ENCODE measurements at places on chromosomes 16 and 17.

DNA sequence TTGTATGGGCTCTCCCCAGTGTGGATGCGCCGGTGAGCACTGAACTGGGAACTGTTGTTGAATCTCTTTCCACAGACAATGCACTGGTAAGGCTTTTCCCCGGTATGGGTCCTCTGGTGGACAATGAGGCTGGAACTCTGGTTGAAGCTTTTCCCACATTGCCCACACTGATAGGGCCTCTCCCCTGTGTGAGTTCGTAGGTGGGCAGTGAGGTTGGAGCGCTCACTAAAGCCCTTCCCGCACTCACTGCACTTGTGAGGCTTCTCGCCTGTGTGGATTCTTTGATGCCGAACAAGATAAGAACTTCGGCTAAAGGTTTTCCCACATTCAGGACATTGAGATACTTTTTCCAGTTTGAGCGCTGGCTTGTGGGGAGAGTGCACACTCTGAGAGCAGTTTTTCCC, 17.8 kb downstream of the ZSCAN32 start:
- no peak for DNase-seq

GRCh38 chr17:61116577-61116976, 283.1 kb upstream of the TBX2 start:
- DNase-seq = no peak

DNA sequence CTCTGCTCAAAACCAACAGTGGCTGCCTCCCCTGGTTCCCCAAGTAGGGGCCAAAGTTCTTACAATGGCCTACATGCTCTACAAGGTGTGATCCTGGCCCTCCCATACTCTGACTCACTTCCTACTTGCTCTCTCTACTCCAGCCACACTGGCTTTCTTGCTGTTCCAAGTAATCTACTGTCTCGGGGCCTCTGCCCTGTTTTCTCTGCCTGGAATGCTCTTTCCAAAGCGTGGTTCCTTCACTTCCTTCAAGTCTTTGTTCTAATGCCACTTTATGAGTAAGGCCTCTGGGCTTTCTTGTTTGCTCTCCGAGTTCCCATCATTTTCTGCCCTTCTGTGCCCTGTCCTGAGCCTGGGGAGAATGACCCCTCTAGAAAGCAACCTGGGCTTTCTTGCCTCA, 4.1 kb upstream of the CDH3 start:
- DNase-seq = no peak

DNA sequence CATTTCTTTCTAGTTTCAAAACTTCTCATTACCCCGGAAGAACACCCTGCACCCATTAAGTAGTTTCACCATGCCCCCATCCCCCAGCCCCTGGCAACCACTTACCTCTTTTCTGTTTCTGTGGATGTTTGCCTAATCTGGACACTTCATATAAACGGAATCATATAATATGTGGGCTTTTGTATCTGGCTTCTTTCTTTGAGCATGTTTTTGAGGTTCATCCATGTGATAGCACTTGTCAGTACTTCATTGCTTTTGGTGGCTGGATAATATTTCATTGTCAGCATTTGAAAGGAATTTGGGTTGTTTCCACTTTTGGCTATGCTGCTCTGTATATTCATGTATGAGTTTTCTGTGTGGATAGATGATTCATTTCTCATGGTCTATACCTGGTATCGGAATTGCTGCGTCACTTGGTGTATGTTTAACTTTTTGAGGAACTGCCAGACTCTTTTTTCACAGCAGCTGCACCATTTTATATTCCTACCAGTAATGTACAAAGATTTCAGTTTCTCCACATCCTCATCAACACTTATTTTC, 30.0 kb upstream of the SLC5A10 start:
- peak; percentile 82 for DNase-seq

- DNase-seq = no peak
These were observed 18.1 kb upstream of the ABCA8 start for GRCh38 chr17:68973098-68973846.

DNA sequence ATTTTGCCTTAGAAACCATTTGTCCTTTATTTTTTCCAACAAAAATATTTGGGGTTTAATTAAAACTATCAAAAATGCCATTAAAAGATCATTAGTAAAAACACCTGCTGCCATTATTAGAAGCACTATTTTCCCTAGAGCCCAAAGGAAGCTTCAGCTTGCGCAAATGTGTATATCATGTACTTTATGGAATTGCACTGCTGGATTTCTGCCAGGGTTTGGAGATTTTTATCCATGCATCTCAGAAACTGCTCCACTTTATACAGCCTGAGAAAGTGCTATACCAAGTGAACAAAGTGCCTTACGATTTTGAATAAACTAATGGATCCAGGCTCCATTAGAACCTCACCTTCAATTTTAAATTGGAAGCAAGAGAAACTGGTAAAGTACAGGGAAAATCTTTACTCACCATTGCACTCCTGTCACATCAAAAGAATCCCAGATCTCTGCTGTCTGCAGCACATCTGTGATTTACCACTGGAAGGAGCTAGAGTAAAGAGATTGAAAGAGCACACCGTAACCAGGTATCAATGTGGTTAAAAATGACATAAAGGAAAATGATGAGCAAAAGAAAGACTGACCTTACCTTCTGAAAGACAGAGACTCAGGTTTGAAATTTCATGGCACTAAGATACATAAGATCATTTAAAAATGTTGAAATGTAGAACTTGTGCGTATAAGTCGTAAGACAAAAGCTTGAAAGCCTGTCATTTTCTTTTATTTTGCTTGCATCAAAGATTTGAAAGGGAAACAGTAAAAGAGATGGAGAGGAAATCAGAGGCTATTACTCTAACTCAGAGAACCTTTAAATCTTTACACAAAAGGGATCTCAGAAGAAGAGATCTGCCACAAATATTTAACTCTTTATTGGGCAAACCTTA, 678.1 kb upstream of the GOT2 start:
- no peak for DNase-seq

DNA sequence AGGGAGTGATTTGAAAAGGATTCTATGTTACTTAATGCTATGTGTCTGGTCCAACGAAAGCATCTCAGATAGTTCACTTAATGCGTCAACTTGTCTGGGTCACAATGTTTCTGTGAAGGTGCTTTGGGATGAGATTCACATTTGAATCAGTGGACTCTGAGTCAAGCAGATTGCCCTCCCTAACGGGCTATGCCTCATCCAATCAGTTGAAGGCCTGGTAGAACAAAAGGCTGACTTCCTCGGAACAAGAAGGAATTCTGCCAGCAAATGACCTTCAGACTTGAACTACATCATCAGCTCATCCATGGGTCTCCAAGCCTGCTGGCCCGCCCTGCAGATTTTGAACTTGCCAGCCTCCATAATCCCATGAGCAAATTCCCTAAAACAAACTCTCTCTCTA, 15.2 kb downstream of the EMP2 start:
- no peak for DNase-seq

- DNase-seq = no peak
These were observed 9.8 kb downstream of the ITGAL start for GRCh38 chr16:30482366-30482765.

- no peak for DNase-seq
These were observed 74.5 kb upstream of the RCVRN start for GRCh38 chr17:9979463-9979995.

DNA sequence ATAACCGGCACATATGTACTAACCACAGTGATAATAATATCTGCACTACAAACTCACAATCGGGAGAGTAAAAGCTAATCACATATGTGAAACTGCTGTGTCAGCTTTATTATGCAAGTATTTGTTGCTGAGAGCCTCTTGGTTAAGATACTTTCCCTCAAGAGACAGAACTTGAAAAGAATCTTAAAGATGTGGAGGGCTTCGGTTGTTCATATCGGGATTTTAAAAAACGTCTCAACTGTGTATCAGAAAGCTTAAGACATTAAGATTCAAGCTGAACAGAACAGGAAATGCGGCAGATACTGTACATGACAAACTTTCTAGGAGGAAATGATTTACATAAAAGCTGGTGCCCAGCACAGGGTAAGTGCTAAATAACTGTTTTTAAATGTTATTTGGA, 27.5 kb upstream of the HLF start:
- DNase-seq = no peak

- peak; percentile 64 for DNase-seq
These were observed 5.2 kb downstream of the SLFN11 start for GRCh38 chr17:35368081-35368830.

DNA sequence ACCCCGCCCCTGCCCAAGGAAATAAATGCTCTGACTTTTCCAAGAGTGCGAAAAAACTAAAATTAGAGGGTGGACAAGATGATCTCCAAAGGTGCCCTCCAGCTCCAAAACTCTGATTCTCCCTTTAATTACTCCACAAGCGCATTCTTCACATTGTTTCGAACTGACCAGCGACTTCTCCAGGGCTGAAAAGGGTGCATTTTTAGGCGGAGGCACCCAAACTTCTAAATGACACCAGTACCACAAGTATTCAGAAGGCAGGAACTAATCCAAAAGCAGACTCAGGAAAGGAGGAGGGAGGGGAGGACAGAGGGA, 750 bp downstream of the ZFHX3 start:
- no peak for DNase-seq

DNA sequence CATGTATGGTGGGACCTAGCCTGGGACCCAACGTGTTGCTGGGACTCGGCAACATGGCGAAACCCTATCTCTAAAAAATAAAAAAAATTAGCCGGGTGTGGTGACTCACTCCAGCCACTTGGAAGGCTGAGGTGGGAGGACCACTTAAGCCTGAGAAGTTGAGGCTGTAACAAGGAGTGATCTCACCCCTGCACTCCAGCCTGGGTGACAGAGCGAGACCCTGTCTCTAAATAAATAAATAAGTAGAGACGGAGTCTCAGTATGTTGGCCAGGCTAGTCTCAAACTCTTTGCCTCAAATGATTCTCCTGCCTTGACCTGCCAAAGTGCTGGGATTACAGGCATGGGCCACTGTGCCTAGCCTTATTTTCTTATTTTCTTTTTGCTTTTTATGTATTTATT, 10.1 kb upstream of the CNP start:
- DNase-seq = no peak

- no peak for DNase-seq
These were observed 170.2 kb downstream of the HS3ST3B1 start for GRCh38 chr17:14471052-14471451.

DNA sequence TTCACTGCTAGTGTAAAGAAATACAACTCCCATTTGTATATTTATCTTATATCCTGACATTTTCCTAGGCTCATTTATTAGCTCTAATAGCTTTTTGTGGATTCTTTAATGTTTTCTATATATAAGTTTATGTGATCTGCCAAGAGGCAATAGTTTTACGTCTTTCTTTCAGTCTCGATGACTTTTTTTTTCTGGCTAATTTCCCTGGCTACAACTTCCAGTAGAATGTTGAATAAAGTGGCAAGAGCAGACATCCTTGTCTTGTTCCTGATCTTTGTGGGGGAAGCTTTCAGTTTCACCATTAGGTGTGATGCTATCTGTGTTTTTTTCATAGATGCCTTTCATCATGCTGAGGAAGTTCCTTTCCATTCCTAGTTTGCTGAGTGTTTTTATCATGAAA, 43.9 kb upstream of the ABCA3 start:
- no peak for DNase-seq

GRCh38 chr16:50712560-50712898, 19.1 kb downstream of the NOD2 start:
- no peak for DNase-seq

GRCh38 chr16:62989480-62989879, 953.2 kb upstream of the CDH8 start:
- DNase-seq = no peak

DNA sequence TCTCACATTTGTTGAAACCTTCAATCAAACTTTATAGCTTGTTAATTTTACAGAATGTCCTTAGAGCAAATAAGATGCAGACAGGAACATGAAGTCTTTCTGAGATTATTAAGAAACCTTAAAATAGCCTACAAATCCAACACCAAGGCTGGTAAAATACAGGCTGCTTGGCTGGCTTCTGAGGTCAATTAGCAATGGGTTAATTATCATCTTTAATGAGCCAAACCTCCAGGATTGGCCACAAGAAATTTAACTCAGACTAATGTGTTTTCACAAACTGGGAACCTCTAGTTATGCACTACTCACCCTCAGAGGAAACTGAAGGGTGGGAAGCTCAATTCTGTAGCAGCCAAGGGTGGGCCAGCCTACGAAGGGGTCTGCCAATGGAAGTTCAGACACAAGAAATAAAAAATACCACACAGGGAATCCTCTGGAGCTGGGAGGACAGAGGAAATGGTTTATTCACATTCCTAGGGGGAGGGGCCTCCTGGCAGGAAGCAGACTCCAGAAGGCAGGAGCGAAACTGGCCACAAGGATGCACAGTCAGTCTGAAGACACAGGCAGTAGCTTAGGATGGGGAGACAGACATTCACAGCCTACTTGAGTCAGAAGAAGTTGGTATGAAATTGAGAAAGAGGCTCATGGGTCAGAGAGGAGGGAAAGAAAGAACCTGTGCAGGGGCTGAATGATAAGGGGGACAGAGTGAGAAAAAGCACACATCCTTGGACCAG, 36.1 kb downstream of the HIC1 start:
- DNase-seq = no peak

DNA sequence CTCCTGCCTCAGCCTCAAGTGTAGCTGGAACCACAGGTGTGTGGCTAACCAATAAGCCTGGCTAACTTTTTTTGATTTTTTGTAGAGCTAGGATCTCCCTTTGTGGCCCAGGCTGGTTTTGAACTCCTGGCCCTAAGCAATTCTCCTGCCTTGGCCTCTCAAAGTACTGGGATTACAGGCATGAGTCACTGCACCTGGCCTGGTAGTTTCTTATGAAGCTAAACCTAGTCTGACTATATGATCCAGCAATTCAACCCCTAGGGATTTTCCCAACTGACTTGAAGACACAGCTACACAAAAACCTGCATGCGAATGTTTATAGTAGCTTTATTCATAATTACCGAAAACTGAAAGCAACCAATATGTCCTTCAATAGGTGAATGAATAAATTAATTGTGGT, 176.2 kb upstream of the IRX3 start:
- DNase-seq = no peak

DNA sequence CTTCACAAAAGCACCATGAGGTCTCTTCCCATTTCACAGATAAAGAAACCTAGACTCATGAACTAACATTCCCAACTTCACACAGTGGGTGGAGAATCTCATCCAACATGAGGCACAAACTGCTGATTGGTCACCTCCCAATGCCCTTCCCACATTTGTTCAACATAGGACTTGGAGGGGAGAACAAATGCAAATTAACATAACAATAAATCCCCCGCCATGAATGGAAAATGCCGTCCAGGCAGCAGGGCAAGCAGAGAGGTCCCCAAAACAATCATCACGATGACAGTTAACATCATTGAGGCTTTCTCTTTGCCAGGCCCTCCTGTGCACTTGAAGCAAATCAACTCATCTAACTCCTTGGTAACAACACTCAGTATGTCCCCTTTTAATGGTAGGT, 185.3 kb downstream of the TMEM132E start:
- no peak for DNase-seq

GRCh38 chr16:50469744-50470321, 78.4 kb upstream of the NKD1 start:
- DNase-seq = no peak

GRCh38 chr17:50518384-50519023, 10.3 kb downstream of the MYCBPAP start:
- no peak for DNase-seq

DNA sequence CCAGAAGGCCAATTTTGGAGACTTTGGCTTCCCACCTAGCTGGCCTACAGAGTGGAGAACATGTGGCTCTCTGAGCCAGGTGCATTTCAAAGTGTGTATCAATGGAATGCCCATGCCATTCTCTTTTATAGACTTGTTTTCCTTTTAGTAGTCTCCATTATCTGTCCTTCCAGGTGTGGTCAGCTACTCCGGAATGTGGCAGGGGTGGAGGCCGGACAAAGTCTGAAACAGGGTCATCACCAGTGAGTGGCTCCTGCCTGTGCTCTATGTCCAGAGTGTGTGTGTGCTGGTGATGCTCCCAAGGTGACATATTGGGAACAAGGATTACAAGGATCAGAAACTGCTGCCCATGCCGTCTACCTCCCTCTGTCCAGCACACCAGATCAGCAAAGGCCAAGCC, 3.8 kb upstream of the TMEM220 start:
- DNase-seq = no peak
